ENCODE measurements at places on chromosomes 2 and 18.

DNA sequence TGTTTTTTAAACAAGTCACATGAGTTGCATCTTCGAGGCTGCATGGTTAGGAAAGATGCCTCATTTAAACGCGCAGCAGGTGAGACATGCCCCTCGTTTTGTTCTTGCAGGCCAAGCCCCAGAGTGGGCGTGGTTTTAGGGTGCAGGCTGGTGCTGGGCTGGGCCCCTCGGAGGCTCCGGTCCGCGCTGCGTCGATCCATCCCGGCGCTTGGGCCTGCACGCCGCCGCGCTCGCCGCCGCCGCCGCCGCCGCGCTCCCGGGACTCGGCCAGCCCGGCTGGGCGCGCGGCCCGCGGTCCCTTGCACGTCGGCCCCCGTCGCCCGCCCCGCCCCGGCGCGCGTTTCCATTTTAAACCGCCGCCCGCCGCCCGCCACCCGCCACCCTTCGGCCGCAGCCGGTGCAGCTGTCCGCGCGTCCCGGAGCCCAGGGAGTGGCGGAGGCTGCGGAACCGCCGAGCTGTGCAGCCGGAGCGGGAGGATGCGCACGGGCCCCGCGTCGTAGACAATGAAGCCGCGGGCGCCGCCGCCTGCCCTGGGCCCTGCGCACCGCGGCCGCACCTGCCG is 175.5 kb downstream of the AGAP1 start:
- DNase-seq = no peak

GRCh38 chr2:75088791-75089190 is 110.5 kb downstream of the TACR1 start:
- DNase-seq = no peak

DNA sequence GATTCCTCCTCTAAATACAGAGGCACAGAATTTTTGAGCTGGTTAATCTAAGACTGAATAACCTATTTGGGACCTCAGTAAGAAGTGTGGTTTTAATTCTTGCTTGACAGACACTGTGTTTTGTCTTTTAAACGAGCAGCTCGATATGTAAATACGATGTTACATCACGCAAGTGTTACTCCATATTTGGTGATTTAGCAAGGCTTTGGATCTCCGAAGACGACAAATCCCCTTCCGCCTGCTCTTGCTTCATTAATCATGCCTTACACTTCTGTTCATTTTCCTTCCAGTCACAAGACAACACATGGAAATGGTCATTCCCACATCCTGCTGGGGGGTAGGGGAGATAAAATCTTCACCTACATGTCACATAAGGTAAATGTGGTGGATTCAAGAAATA is 9.4 kb downstream of the BCL11A start:
- no peak for DNase-seq

GRCh38 chr2:99605036-99605435 is 115.2 kb upstream of the REV1 start:
- DNase-seq = no peak

DNA sequence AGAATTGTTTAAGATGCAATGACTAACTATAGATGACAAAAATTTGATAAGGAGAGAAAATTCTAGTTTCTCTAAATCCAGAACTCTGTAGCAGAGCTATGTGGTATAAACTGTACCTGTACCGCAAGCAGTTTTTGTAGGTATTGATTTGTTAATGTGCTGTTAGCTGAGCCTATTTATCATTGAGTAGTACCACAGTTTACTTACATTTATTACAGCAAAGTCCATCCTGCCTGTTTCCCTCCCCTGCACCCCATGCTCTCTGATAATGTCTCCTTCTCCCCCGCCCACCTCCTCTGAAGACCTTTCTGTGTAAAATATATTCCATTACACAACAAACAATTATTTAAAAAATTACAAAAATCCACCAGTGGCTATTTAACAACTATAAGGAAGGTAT is 170.6 kb downstream of the RNF152 start:
- DNase-seq = no peak

- DNase-seq = no peak
These were observed 70.3 kb upstream of the PSME4 start for GRCh38 chr2:54041135-54041534.

- DNase-seq = no peak
These were observed 150.7 kb upstream of the SLC14A2 start for GRCh38 chr18:45464619-45465018.

DNA sequence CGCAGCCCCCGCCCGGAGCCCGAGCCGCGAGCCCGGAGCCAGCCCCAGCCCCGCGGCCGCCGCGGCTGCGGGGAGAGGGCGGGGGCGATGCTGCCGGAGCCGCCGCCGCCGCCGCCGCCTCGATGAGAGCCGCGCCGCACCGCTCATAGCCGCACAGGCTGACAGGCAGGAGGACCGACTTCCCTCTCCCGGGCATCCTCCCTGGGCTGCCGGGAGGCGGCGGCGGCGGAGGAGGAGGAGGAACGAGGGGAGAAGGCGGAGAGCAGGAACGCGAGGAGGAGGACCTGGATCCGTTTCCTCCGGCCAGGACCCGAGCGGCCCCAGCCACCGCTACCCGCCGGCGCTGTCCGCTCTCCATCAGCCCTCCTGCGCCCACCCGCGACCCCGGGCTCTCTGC is 370 bp downstream of the KLHL29 start:
- no peak for DNase-seq

- DNase-seq = no peak
These were observed 133.5 kb downstream of the TMEM182 start for GRCh38 chr2:102895376-102895775.

DNA sequence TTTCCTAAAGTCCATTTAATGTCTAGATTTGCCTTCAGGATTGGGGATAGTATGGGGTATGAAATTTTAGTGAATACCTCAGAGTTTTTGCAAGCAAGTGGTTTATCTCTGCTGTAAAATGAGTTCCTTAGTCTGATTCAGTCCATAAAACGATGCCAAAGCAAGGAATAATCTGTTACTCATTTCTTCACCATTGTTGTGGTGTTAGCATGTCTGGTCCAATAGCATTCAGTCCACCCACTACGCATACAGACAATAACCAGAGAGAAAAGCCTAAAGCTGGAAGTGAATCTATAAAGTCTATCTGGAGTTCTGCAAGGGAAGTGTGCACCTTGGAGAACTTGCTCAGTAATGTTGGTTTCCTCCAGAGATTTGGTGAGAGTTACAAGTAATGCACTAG is 12.9 kb upstream of the DPP4 start:
- no peak for DNase-seq

GRCh38 chr18:10912790-10913545 is 236.4 kb downstream of the PIEZO2 start:
- DNase-seq = no peak

DNA sequence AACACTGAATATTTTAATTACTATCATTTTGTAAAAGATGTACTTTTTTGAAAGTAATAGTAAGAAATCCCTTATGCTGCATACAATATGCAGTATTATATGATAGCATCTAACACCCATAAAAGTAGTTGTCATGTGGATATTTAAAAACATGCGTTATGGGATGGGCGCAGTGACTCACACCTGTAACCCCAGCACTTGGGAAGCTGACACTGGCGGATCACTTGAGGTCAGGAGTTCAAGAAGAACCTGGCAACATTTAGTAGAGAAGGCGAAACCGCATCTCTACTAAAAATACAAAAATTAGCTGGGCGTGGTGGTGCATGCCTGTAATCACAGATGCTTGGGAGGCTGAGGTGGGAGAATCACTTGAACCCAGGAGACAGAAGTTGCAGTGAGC is 88.9 kb downstream of the FEZ2 start:
- DNase-seq = no peak

DNA sequence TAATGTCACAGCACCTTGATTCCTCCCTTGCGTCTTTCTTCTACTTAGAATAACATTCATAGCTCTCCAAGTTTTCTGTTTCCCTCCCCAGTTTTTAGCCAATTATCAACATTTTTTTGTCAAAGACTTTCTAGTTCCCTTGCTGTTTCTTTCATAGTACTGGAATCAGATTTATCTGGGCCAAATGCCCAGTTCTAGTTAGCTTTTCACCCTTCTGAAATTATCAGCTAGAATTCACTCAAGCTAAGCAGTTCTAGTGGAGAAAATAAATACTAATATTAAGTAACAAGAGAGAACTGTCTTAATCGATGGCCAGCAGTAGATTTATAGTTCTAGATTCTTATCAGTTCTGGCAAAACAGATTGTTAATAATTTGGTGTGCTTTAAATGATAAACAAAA is 36.2 kb downstream of the EFEMP1 start:
- no peak for DNase-seq

- no peak for DNase-seq
These were observed 80.7 kb downstream of the EML4 start for GRCh38 chr2:42249887-42250286.

DNA sequence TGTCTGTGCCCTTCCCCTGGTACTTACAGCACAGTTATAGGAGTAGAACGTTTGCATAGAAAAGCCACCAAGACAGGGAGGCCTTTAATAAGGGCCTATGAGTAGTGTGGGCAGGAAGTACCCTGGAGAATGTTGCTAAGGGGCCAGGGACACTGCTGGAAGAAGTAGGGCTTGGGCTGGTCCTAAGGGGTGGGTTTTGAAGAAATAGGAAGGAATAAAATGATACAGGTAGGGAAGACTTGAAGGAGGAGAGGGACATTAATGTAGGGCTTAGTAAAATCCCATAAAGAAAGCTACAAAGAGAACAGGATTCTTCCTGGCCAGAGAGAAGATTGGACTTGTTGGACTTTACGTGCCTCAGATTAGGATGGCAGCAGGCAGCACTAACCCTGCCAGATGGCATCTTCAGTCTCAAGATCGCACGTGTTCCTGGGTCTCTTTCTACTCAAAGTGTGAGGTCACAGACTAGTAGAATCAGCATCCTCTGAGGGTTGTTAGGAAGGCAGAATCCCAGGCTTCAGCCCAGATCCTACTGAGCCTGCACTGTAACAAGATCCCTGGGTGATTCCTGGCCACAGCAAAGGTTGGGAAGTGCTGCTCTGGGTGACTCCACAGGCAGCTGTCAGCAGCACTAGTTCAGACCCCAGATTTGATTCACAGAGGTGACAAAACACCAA is 39.2 kb downstream of the EPAS1 start:
- DNase-seq = no peak

- DNase-seq = no peak
These were observed 211.9 kb upstream of the HNRNPA3 start for GRCh38 chr2:177000715-177001072.

DNA sequence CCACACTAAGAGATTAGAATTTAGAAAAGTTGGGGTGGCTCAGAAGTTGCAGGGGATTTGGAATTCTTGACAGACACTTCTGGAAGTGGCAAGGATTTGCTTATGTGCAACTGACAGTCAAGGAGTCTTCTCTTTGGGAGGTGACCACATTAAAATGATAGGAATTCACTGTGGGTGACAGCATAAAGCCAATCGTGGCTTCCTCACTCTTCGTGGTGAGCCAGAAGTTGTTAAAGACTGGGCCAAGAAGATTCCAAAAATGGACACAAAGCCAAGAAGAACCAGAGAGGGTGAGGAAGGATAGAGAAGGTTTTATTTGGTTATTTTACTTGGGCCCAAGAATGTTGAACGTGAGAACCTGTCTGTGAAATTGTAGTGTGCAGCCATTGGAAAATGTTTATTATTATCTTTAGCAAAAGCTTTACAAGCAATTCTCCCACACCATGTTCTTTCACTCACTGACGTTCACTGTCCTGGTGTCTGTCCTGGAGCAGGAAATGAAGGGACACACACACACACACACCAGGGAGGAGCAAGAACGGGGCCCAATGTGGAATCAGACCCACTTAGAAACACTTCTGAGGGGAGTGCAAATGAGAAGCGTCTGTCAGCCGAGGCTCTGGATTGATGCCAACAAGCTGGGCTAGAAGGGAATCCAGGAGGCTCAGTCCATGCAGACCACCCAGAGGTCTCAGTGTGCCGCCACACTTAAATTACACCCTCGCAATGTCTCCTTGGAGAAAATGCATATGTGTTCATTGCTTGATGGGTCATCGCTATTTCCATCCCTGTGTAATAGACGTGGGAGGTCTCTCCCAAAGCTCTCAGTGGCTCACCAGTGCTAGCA is 37.2 kb downstream of the STEAP3 start:
- DNase-seq = no peak

DNA sequence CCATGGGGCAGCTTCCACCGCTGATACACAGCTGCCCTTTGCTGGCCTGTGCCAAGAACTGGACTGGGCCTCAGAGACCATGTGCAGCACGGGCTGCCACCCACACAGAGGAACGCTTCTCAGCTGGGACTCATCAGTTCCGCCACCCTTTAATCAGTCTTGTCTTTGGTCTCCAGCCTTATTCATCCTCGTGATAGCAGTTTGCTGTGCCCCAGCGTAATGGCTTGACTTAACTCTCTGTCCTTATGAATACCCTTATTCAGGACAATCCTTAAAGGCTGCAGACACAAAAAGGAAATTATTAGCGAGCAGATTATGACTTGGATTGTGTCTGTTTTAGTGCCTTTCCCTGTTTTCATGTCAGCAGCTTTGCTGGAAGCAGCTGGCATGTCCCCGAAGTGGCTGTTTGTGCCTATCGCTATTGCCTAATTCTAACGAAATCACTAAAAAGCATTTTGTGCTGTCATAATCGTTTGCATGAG is 108.9 kb upstream of the DAPL1 start:
- no peak for DNase-seq

- no peak for DNase-seq
These were observed 859.1 kb upstream of the ACVR2A start for GRCh38 chr2:146985753-146986152.

- no peak for DNase-seq
These were observed 49.9 kb upstream of the ARL4C start for GRCh38 chr2:234546770-234547169.

GRCh38 chr18:76839086-76839794 is 16.9 kb downstream of the ZNF236 start:
- no peak for DNase-seq

- DNase-seq = no peak
These were observed 32.1 kb upstream of the TTC39C start for GRCh38 chr18:23982155-23983079.

- no peak for DNase-seq
These were observed 1.9 kb upstream of the SYT4 start for GRCh38 chr18:43279015-43279744.

- no peak for DNase-seq
These were observed 2.1 kb upstream of the SPIRE1 start for GRCh38 chr18:12659904-12660605.

DNA sequence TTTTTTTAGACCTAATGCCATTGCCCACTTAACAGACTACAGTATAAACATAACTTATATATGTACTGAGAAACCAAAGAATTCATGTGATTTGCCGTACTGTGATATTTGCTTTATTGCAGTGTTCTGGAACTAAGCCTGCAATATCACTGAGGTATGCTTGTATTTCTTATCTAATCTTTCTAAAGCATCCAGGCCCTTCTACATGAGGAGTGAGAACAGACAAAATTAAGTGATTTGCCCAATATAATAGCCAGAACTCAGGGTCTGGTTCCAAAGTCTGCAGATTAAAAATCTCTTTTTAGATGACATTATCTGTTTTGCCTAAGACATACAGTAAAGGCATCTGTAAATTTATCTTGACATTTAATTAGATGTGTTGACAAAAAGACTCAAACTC is 41.9 kb downstream of the BMPR2 start:
- no peak for DNase-seq
